Esophagus squamous epithelium (tissue), 5 donors: ENCODE measurements at places on chromosomes 6 and 20.

- no peak for DNase-seq
These were observed 51.9 kb downstream of the HIVEP2 start for GRCh38 chr6:142893088-142893487.

GRCh38 chr6:2502096-2502997 lies 248.4 kb downstream of the MYLK4 start:
- no peak for DNase-seq

GRCh38 chr6:14550410-14550809 lies 432.8 kb downstream of the CD83 start:
- no peak for DNase-seq

GRCh38 chr6:99216959-99217358 lies 132.5 kb downstream of the FAXC start:
- DNase-seq = no peak

DNA sequence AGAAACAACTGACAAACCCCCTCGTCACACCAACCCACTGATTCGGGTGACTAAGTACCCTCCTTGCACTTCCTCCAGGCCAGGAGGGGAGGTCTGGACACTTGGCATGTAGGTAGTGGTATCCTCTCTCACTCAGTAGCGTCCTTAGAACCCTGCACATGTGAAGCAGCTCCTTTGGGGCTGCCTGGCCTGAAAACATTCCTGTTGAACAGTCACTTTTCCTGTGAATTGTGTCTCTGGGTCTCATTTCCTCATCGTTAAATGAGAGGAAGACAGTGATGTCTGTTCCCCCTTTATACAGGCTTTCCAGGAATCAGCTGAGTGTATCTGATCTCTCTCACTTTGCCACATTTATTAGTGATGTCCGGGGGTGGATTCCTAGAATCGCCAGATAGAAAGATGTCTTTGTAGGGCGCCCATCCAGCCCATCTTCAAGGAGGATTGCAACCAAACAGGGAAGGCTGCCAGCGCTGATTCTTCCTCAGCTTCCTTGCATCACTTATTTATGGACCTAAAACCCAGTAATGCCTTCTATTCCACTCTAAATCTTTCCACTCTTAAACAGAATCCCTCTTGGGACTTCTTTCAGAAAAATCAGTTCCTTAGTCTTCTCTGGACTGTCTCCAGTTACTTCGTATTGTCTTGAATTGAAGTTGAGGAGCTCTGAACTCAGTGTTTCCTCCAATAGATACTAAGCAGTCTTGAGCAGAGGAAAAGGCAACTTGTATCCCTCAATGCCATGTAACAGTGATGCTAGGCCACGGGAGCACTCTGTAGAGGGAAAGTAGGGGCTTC lies 9.4 kb upstream of the POPDC3 start:
- DNase-seq = no peak

DNA sequence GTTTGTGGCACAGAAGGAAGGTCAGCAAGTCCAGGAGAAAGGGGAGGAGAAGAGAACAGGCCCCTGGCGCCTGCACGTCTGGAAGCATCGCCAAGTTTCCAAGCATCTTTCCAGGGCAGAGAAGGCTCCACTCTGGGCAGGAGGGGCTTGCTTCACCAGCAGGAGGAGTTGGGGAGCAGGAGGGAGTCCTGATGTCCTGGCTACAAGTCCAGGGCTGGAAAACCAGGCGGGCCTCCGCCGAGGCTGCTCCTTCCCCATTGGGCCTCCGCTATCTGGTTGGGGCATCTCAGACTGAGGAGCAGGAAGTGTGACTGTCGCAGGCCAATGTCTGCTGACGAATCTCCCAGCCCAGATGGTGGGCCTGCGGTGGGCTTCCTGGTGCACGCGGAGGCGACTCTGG lies 421.9 kb downstream of the PREX1 start:
- DNase-seq = no peak

DNA sequence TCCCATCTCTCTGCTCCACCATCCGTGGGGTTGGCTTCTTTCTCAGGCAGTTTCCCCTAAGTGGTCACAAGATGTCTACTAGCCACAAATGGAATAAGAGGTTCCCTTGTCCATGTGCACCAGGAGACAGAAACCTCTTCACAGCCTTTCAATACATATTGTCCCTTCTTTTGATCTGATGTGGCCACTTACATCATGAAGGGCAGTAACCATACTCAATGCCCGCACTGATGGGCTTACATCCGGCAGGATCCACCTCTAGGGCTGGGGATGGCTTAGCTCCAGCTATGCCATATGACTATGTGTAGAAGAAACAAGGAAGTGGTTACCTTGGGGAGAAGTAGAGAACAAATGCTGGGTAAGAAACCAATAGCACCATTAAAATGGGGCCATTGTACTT lies 64.4 kb downstream of the PLEKHG1 start:
- DNase-seq = no peak

DNA sequence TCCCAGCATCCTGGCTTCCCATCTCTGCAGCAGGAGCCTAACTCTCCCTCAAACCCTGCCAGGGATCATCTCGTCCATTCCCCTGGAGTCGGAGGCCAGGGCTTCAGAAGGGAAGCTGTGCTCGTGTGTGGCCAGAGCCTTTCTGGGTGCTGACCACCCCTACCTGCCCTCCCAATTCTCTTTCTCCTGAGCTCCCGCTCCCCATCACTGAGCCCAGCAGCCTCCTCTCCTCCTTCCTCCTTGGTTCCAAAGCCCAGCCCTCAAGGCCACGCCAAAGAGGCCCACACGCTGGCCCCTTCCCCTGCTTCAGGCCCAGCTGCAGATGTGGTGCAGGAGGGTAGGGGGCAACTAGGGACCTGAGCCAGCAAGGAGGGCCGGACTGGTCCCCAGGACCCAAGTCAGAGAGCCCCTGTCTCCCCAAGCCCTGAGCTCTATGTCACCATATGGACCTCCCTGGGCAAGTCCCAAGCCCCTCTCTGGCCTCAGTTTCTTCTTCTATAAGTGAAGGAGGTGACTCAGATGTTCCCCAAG lies 1.3 kb downstream of the FAM83C start:
- no peak for DNase-seq

DNA sequence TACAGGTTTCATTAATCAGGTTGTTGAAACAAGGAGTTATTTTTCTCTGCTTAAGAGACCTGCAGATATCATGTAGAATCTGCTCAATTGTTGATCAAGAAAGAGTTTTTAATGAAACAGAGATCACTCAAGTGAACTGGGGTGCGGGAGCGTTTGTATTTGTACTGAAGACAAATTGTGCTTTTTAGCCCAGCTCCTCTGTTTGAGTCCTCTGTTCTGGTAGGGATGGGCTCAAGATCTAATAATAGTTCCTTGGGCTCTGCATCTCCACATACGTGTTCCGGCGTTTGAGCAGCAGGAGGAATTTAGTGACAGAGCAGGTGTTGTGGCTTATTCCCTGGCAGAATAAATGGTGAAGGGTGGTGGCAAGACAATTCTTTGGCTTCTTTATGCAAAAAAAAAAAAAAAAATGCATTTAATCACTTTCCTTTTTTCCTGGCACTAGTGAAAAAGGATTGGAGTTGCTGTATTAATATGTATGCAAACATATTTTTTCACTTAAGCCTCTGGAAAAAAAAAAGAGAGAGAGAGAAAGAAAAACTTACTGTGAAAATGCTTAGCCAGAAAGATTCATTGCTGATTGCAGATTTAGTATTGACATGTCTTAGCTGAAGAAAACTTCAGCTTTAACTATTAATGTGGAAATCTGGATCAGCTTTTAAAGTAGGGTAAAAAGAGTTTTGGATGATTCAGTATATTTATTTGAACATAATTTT lies 4.0 kb downstream of the CITED2 start:
- no peak for DNase-seq
